ENCODE measurements at places on chromosomes 11 and 22. TPM values are rescaled to one million over a fixed set of nuclear protein-coding genes. Genes with fewer than 3 reads are reported as not detected.

Gene C1QTNF4
- 50.4 TPM for total RNA-seq

Gene MGAT3
- 0.87 TPM for total RNA-seq

Gene TRIM29
- total RNA-seq, result not detected

Gene LRRC75B
- 26.9 TPM for total RNA-seq

Gene OR8A1
- total RNA-seq, result 0.46 TPM

Gene HTR3B
- total RNA-seq, result not detected

Gene SLC6A5
- total RNA-seq, result not detected

Gene C11orf52
- total RNA-seq, result 2.8 TPM

Gene KCNJ1
- not detected for total RNA-seq

Gene FAM180B
- 0.31 TPM for total RNA-seq

Gene MAJIN
- total RNA-seq, result not detected

Gene ZP1
- not detected for total RNA-seq

Gene TSGA10IP
- total RNA-seq, result not detected

Gene DAGLA
- 3.2 TPM for total RNA-seq

Gene C22orf42
- total RNA-seq, result not detected
